Peyer's patch (tissue), 4 donors: ENCODE measurements at places on chromosomes 4 and X.

GRCh38 chr4:36349938-36350549 lies 68.6 kb downstream of the DTHD1 start:
- DNase-seq: no peak
- no peaks in the 10 kb centered on the region for H3K4me1 ChIP-seq
- H3K4me3 ChIP-seq: no peak overlapping the region
- H3K27me3 ChIP-seq: no peaks in the 10 kb centered on the region
- no peak overlapping the region for H3K27ac ChIP-seq

DNA sequence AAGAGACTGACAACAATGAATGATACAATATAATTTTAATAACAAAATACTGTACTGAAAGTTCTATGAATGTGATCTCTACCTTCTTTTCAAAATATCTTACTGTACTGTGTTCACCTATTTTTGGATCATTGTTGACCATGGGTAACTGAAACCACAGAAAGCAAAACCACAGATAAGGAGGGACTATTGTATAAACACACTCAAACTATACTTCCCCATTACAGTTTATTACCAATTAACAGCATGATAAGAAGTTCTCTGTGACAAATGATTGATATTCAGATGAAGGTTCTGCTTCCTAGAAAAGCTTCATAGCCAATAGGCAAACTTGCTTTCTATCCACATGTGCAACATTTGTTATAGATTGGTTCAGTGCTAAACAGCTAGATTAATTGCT lies 50.1 kb downstream of the GABRG1 start:
- DNase-seq: no peak
- H3K4me1 ChIP-seq: no peaks in the 10 kb centered on the region
- no peaks in the 10 kb centered on the region for H3K27me3 ChIP-seq

DNA sequence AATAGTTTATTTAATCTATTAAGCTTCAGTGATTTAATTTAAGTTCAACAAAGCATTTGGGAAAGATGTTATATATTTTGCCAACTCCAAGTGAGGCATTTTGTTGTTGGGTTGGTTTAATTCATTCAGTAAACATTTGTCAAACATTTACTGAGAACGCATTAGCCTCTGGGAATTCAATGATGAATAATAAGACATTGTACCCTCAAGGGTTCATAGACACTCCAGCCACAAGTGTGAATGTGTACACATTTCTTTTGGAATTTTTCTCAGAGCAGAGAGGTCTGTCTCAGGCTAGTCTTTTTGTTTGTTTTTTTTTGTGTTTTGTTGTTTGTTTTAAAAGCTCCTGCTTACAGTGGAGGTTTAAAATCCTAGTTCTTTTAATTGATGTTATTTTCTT lies 203.9 kb downstream of the SOWAHB start:
- no peaks in the 10 kb centered on the region for H3K36me3 ChIP-seq
- peaks cover 31% of the 10 kb centered on the region for H3K4me1 ChIP-seq
- H3K27ac ChIP-seq: no peak overlapping the region
- no peaks in the 10 kb centered on the region for H3K27me3 ChIP-seq

DNA sequence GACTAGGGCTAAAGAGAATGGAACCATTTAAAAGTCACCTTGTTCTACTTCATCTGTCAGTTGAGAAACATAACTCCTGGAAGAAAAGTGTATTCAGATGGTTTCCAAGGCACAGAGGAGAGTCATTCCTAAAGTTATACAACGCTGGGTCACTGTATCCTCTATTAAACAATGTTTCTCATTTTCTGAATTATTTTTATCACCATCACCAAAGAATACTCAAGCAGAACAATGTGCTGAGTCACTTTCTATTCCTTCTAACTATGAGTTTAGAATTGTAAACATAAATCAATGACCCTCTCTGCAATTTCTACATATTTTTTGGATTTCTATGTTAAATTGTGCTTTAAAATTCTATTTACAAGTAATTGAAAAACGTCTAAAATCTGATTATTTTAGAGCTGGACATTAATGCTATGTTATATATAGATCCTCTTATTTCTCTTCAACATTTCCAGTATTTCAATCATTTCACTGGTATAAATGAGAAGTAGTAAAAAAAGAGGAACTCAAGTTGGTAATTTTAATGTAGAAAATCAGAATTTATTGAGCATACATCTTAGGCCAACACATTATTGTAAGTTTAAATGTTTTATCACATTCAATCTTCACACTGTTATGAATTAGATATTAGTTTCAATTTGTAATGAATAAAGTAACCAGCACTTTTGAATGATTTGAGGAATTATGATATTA lies 7.5 kb downstream of the DTHD1 start:
- H3K36me3 ChIP-seq: no peaks in the 10 kb centered on the region
- H3K27ac ChIP-seq: no peak overlapping the region
- H3K4me1 ChIP-seq: no peaks in the 10 kb centered on the region
- no peak for DNase-seq
- H3K4me3 ChIP-seq: no peak overlapping the region
- no peaks in the 10 kb centered on the region for H3K27me3 ChIP-seq

DNA sequence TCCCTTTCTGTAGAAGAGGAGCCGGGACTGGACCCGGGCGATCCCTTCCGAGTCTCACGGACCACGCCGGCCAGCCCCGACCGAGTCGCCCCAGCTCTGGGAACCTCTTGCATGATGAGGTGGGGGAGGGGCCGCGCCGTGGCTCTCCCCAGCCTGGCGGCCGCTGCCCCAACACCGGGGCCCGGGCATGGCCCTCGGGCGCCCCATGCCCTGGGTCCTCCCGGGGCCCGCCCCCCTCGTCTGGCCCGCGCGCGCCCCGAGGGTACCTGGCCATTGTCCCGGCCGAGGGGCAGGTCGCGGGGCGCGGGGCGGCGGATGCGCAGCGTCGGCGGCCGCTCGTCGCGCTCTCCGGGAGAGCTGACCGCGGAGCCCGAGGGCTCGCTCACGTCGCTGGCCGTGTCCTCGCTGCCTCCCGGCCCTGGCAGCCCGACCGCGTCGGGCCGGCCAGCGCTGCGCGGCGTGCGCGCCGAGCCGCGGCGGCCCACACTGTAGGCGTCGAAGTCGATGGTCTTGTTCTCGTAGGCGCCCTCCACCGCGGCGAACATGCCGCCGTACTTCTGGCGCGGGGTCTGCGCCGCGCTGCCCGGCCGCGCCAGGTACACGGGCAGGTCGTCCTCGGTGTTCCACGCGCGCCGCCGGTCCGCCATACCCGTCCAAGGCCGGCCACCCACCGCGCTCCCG lies 423 bp downstream of the CRMP1 start:
- no peak overlapping the region for H3K4me3 ChIP-seq
- DNase-seq: no peak
- H3K27me3 ChIP-seq: peaks cover 36% of the 10 kb centered on the region
- H3K27ac ChIP-seq: no peak overlapping the region

DNA sequence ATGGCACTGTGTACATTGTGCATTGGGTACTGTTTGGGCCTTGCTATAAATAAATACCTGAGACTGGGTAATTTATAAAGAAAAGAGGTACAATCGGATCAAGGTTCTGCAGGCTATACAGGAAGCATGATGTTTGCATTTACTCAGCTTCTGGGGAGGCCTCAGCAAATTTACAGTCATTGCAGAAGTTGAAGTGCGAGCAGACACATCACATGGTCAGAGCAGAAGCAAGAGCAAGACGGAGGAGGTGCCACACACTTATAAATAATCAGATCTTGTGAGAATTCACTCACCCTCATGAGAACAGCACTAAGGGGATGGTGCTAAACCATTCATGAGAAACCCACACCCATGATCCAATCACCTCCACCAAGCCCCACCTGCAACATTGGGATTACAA lies 505.0 kb downstream of the ARAP2 start:
- no peak overlapping the region for H3K4me3 ChIP-seq
- H3K27me3 ChIP-seq: no peaks in the 10 kb centered on the region
- H3K36me3 ChIP-seq: no peaks in the 10 kb centered on the region
- DNase-seq: no peak
- H3K27ac ChIP-seq: no peak overlapping the region
